ENCODE measurements at places on chromosomes 3 and 15.

DNA sequence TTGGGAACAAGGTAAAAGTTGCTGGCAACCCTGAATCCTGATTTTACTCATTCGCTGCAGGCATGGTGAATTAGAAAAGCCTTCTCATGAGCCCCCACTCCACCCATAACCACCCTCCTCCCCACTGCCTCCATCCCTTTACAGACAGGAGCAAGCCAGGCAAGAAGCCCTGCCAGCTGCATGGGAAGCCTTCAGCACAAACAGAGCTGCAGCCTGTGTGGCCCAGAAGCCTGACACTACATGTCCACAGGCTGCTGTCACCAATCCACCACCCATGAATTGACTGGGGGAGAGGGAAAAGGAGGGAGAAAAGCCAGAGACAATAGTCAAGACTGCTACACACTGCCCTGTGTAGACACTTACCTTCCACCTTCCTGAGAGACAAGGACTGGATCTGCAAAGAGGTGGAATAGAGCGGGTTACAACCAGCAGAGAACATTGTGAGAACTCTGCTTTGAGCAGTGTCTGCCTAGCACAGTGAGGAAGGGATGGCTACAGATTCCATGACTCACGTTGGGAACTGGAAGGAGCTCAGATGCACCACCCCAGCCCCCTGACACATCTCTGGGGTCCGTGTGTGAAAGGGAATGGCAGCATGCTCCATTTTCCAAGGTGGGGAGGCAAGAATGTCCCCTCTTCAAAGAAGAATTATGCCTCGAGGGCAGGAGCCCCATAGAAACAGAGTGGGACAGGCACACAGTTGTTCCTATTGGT lies 33.9 kb downstream of the DZIP1L start:
- DNase-seq = no peak

- no peak for DNase-seq
Measured at GRCh38 chr15:77871852-77872371, 205.6 kb downstream of the TBC1D2B start.

GRCh38 chr3:112604536-112604935 lies 36.4 kb downstream of the CCDC80 start:
- DNase-seq = no peak

- no peak for DNase-seq
Measured at GRCh38 chr15:50909010-50909317, 481 bp downstream of the AP4E1 start.

GRCh38 chr15:34927726-34928125 lies 41.8 kb downstream of the AQR start:
- DNase-seq = no peak

DNA sequence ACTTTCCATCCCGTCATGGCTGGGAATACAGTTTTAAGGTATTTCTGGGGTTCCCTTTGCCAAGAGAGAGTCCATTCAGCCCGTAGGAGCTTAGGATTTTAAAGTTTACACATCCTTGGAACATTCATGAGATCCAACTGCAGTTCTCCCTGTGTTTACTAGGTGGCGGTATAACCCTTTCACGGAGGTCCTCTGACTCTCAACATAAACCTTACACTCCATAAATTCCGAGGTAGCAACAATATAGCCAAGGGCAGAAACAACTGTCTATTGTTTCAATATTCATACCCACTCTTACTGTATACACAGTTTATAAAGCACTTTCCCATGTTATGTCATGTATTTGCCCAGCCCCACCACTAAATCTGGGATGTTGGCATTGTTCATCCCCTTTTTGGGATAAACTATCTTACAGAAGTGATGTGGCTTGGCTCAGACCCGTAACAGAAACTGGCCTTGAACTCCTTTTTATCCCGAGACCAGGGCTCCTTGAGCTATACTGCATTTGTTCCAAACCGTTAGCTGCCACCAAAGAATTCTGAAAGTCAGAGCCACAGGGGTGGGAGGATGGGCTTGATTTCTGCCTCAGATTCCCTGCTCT lies 69.2 kb upstream of the COL6A5 start:
- no peak for DNase-seq

- no peak for DNase-seq
Measured at GRCh38 chr3:73210759-73211158, 149.3 kb downstream of the EBLN2 start.

GRCh38 chr3:27220166-27220565 lies 149.0 kb downstream of the NEK10 start:
- DNase-seq = no peak

DNA sequence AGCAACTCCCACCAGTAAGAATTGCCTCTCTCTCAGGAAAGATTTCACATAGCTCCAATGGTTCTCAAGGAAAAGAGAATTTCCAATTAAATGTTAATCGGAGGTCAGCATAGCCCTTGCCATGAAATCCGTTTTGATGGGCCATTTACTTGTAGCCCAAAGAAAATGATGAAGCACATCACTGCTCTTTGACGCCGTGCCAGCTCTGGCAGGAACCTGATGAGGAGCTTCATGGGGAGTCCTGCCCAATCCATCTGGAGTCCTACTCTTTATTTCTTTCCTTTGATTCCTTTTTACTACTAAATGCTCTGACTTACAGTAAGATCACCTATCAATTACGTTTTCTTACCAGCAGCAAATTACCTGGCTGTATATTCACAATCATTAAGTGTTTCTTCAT lies 84.7 kb downstream of the FGF12 start:
- DNase-seq = no peak

DNA sequence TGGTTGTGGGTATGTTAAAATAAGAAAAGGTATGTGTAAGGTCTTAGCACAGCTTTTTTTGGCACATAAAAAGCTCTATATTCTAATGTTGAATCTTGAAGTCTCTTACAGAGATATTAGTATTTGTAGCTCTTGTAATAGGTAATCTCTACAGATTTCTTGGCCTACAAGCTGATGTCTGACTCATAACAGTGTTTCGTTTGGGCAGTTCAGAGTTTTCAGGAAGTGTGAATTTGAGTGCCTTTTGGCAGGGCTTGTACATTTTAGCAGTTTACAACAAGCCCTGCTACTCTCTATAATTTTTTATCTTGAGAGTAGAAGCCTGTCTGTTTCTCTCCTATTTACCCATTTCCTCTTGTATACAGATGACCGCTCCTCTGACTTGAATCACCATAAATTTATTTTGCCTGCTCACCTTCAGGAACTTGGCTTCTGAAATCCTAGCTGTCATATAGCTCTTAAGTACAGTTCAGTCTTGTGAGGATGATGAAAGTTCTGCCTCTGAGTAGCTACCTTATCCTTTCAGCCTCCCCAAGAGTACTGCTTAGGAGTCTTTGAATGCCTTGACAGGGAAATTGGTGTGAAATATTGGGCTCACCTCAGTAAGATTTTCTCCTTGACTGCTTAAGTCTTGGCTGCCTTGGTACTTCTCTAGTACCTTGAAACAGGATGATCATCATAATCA lies 419.9 kb upstream of the RARB start:
- DNase-seq = no peak

DNA sequence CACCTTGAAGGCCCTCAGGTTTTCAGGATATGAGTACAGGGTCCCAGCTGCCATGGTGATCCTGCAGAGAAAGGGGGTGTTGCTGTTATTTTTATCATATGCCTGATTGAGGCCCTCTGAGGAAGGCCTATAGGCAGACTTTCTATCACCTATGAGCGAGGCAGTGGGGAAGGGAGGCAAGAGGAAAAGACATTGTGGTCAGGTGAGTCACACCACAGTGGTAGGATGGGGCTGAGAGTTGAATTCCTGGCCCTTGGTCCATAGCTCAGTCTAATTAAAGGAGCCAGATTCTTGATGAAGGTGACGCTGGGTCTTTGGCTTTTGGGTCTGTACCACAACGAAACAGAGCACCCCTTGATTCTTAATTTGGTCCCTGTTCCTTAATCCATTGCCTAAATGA lies 72.7 kb downstream of the ZNF621 start:
- DNase-seq = no peak

DNA sequence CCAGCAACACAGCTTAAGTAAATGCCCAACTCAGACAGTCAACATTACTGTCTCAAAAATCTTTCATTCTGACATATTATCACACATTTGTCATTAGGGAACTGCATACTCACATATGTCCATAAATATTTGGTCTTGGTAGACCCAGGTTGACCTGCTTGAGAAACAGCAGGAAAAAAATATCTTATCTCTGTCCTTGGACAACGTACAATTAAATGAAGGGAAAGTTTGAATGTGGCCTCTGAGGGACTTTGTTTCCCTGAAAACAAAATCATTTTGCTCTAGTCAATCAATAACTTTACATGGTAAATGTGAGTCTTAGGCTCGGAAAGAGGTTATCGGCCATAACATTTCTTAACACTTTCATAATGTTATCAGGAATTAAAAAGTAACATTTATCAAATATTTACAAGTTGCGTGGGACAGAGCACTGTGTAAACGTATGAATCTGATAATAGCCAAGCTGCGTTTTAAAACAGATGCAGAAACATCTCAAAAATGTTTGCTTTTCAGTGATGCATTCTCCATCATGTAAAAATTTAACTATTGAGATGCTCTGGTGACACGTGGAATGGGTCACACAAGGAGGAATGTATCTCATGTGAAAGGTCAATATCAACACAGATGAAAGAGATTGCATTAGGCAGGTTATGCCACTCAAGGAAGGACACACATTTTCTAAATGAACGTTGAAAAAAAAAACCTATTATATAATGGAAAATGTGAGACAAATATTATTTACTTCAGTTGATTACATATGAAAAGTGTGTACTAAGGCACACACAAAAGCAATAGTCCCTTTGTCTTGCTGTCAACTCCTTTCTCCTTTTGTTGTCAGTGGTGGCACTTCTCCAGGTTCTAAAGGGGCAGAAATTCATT lies 304.4 kb downstream of the WDR72 start:
- DNase-seq = no peak

DNA sequence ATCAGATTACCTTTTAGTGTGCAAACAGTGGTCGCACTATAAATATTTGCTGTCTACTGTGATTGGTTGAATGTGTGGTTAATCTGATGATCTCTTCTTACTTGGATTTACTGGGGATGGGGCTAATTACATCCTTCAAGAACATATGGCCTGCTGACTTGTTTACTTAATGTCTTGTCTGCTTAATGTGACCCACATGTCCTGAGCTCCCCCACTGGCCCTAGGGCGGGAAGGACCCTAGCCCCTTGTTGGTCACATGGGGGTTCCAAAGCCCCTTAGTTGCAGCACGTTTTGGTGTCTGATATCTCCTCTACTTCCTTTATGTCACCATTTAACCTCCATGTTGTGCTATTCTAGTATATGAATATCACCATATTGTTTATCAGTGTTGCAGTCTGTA lies 17.8 kb upstream of the P2RY12 start:
- DNase-seq = no peak

DNA sequence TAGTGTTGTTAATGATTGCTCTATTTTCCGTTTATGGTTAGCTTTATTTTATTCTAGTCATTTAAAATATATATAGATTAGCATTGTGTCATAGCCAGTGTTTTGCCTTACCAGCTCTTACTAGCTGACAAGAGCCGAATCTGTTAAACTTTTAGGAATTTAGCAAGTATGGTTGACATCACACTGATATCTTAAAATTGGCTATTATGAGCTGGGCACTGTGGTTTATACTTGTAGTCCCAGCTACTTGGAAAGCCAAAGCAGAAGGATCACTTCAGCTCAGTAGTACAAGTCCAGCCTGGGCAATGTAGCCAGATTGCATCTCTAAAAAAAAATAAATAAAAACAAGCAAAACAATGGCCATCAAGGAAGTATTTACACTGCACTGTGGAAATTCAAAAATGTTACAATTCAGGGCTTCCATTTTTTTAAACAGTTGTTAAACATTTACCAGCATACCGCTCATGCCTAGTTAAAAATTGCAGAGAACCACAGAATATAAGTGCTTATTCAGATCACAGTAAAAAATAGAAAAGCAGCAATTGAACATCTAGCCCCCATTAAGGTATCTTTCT lies 208.4 kb upstream of the CGNL1 start:
- DNase-seq = no peak

DNA sequence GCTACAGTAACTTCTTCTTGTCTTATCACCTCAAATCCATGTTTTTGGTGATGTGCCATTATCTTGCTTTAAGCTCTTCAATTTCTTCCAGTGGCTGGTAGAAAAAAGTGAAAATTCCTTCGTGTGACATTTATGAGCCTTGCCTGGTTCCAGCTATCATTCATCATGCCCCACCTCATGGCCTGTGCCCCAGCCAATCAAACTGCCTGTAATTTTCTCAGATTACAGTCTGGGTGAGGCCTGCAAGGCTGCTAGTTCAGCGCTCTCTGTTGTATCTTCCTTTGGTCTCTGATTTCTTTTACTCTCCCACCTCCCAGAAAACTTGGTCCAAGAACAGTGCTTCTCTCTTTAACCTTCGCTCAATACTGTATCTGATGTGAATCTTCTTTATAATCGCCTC lies 249.3 kb upstream of the ZNF717 start:
- no peak for DNase-seq

- no peak for DNase-seq
Measured at GRCh38 chr15:57085267-57085666, 166.8 kb downstream of the TCF12 start.

- DNase-seq = no peak
Measured at GRCh38 chr3:14810801-14811661, 7.7 kb upstream of the FGD5 start.

- DNase-seq = no peak
Measured at GRCh38 chr15:72379856-72380430, 4.1 kb upstream of the HEXA start.

DNA sequence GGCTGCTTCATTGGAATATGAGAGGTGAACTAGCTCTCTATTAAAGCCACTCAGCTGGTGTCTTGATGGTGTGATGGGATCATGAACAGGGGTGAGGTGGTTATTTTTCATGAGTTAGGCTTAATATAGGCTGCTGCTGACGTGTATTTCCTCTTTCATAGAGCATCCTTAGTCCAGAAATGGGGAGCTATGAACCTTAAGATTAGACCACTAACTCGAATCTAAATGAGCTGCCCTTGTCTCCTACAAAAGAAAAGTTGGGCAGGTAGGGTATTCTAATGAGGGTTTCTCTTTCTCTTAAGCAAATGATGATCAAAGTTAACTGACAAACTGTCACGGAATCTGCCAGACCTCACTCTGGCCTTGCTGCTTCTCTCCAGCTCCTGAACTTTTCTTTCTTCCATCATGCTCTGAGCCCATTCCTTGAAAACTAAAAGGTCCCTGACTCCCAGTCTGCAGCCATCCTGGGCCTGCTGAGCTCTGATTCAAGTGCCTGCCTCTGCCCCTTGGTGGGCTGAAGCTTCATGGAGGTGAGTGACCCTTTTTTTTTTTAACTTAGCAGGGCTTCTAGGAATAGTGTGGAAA lies at the start of gene TRIM69:
Gene TRIM69, plus strand, starts transcription at position 348 of the 585 bp plus-strand sequence. Its CDS starts 177 bp downstream, at position 525.
- DNase-seq = no peak

GRCh38 chr15:66070220-66070934 lies 183.2 kb downstream of the MEGF11 start:
- no peak for DNase-seq

- no peak for DNase-seq
Measured at GRCh38 chr15:44136991-44137477, 58.0 kb downstream of the FRMD5 start.

GRCh38 chr3:180265551-180265950 lies 228.8 kb upstream of the PEX5L start:
- no peak for DNase-seq

DNA sequence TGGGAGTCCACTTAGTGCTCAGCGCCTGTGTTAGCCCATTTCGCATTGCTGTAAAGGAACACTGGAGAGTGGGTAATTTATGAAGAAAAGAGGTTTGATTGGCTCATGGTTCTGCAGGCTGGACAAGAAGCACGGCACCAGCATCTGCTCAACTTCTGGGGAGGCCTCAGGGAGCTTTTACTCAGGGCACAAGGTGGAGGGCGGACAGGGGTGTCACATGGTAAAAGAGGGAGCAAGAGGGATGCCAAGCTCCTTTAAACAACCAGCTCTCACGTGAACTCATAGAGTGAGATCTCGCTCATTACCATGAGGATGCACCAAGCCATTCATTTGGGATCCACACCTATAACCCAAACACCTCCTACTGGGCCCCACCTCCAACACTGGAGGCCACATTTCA lies 181.4 kb upstream of the TLE3 start:
- DNase-seq = no peak

All from hypothalamus (tissue), 51 donors.